ENCODE measurements at places on chromosomes 1 and 21.

- DNase-seq, result no peak
Measured at GRCh38 chr1:164770131-164770529, 211.1 kb downstream of the PBX1 start.

GRCh38 chr1:53280496-53280895, 42.2 kb upstream of the MAGOH start:
- no peak for DNase-seq

- DNase-seq, result peak; percentile 50
Measured at GRCh38 chr1:36089393-36090121, 865 bp downstream of the ADPRS start.

DNA sequence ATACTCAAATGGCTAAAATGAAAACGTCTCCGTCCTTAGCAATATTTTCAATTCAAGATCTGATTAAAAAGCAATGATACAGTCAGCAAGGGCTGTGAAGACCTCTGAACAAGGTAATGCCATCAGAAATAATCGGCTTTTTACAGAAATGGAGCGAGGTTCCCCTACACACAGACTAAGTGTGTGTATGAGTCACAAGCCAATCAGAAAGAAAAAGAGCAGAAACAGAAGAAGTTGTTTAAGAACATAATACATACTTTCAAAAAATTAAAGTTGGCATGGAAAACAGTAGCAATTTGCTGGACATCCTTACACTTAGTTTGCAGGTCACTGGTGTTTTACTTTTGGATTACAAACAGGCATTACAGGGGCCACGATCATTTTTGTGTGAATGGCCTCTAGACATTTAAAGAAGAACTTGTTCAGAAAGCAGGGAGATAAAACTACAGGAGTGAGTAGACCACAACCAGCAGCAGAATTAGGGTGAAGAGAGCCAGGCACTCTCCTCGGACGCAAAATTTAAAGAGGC, 350.0 kb upstream of the RUNX1 start:
- DNase-seq, result no peak

- no peak for DNase-seq
Measured at GRCh38 chr1:75980972-75981897, 49.0 kb upstream of the ASB17 start.

DNA sequence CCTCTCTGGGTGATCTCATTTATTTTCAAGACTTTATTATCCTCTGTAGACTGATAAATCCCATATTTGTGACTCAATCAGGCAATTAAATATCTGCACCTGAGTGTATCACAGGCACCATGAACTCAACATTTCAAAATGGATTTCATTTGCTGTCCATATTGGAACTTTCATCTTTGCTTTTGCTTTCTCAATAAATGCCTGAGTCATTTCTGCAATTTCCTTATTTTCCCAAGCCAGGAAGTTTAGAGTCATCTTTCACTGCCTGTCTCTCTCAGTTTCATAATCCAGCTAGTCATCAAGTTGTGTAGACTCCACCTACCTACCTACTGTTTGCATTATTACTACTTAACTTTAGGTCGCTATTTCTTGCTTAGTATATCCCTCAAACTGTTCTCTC, 540.9 kb downstream of the LMO4 start:
- peak; percentile 3 for DNase-seq

- no peak for DNase-seq
Measured at GRCh38 chr1:33182896-33183295, 1.1 kb upstream of the TRIM62 start.

GRCh38 chr1:83103341-83103740, 895.6 kb downstream of the TTLL7 start:
- DNase-seq, result no peak

- DNase-seq, result no peak
Measured at GRCh38 chr1:30184393-30185141, 538.8 kb downstream of the MATN1 start.

- no peak for DNase-seq
Measured at GRCh38 chr1:31837451-31838158, 21.8 kb upstream of the SPOCD1 start.

- DNase-seq, result peak; percentile 31
Measured at GRCh38 chr1:25564777-25565574, 21.6 kb downstream of the LDLRAP1 start.

- no peak for DNase-seq
Measured at GRCh38 chr1:37533317-37534093, 18.9 kb upstream of the MEAF6 start.

GRCh38 chr1:36115931-36116330, 9.1 kb downstream of the COL8A2 start:
- DNase-seq, result no peak

GRCh38 chr1:115135681-115136080, 46.4 kb upstream of the TSPAN2 start:
- DNase-seq, result no peak

DNA sequence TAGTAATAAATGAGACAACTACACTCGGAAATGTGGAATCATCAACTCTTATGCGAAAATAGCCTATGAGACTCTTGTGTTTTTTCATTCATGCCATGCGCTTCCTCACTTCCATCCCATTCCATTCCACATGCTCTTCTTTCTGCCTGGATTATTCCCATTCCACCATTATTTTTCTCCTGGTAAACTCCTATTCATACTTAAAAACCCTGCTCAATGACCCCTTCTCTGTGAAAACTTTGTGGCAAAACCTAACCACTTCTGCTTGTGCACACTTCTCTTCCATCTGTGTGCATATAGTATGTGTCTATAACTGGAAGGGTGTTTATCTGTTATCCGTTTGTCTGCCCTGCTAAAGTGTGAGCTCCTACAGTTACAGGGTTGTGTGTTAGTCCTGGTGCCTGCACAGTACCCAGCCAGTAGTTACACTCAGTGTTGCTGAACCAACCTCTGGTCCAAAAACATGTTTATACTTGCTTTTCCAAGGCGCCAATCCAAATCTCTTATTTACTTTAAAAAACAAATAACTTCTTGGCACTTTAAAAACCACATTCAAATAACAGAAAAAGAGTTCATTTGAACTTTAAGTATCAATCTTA, 10.7 kb downstream of the EPHX1 start:
- DNase-seq, result no peak

GRCh38 chr1:19436716-19437476, 48.4 kb downstream of the CAPZB start:
- DNase-seq, result peak; percentile 18

- DNase-seq, result no peak
Measured at GRCh38 chr1:2108877-2109580, 58.8 kb downstream of the PRKCZ start.

GRCh38 chr1:3029991-3030662, 8.9 kb downstream of the ACTRT2 start:
- no peak for DNase-seq

DNA sequence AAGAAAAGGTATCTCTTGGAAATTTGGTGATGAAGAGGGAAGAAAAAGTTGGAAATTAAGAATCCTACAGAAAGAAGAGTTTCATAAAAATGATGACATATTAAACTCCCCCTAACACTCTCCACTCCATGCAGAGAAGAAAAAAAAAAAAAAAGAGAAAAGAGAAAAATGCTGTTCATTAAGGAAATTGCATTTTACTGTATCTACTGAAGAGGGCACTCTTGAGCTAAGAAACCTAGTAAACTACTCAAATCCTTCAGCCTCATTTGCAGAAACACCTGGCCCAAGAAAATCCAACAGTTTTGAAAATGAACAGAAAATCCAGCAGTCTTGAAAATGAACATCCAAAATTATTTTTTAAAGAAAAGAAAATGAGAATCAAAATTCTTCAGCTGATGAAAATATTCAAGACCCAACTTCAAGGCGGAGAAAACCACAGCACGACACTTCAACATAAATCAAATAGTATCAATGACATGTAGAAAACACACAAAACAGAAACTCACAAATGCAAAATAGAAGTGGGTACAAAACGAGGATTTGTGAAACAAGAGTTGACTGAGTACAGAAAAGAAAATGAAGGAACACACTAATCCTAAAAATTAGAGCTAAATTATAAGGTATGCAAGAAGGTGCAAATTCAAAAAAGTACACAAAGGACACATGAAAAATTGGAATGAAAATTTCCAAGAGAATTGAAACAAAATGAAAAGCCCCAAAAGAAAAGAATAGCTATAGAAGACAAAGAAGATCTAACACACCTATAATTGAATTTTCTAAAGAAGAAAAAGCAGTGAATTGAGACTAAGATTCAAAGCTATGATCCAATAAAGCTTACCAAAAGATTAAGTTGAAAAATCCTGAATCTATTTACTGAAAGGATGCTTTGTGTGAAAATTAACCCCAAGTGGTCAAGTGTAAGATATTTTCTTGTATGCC, 73.2 kb upstream of the DNAJC6 start:
- DNase-seq, result peak; percentile 49

- no peak for DNase-seq
Measured at GRCh38 chr1:25431955-25432719, 1.4 kb downstream of the MACO1 start.

- DNase-seq, result no peak
Measured at GRCh38 chr1:174040387-174040786, 18.2 kb upstream of the RC3H1 start.

DNA sequence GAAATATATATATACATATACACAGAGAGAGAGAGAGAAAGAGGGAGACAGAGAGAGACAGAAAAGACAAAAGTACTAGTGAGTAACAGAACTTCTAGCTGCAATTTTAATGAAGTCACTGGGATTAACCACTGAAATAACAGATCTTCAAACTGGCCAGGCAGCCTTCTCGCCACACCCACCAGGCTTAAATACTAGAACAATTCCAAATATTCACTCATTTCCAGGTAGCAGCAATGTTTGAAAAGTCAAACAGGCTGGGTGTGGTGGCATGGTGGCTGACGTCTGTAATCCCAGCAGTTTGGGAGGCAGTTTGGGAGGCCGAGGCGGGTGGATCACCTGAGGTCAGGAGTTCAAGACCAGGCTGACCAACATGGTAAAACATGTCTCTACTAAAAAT, 5.2 kb downstream of the PRDX1 start:
- no peak for DNase-seq

DNA sequence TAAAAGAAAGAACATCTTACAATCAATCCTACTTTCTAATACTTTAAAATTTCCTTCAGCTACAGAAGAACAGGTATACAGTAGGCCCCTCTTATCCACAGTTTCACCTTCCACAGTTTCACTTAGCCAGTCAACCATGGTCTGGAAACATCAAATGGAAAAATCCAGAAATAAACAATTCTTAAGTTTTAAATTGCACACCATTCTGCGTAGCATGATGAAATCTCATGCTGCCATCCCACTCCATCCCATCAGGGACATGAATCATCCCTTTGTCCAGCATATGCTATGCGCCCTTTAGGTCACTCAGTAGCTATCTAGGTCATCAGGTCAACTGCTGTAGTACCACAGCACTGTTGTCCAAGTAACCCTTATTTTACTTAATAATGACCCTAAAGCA, 67.7 kb downstream of the HSF2BP start:
- DNase-seq, result no peak

- DNase-seq, result no peak
Measured at GRCh38 chr1:15260418-15261154, 13.6 kb downstream of the FHAD1 start.

DNA sequence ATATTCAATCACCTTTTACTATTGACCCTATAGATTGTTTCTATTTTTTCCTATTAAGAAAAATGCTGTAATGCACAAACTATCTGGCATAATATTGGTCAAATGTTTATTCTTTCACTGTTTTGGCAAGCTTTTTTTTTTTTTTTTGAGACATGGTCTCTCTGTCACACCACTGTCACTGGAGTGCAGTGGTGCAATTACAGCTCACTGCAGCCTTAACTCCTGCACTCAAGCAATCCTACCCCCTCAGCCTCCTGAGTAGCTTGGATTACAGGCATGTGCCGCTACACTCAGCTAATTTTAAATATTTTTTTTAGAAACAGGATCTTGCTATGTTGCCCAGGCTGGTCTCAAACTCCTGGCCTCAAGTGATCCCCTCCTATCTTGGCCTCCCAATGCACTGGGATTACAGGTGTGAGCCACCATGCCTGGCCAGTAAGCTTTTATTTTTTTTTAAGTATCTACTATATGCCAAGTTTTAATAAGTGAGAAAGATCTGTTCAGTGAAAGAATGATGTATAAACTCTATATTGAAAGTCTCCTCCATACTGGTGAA, 3.4 kb downstream of the CDC7 start:
- no peak for DNase-seq

DNA sequence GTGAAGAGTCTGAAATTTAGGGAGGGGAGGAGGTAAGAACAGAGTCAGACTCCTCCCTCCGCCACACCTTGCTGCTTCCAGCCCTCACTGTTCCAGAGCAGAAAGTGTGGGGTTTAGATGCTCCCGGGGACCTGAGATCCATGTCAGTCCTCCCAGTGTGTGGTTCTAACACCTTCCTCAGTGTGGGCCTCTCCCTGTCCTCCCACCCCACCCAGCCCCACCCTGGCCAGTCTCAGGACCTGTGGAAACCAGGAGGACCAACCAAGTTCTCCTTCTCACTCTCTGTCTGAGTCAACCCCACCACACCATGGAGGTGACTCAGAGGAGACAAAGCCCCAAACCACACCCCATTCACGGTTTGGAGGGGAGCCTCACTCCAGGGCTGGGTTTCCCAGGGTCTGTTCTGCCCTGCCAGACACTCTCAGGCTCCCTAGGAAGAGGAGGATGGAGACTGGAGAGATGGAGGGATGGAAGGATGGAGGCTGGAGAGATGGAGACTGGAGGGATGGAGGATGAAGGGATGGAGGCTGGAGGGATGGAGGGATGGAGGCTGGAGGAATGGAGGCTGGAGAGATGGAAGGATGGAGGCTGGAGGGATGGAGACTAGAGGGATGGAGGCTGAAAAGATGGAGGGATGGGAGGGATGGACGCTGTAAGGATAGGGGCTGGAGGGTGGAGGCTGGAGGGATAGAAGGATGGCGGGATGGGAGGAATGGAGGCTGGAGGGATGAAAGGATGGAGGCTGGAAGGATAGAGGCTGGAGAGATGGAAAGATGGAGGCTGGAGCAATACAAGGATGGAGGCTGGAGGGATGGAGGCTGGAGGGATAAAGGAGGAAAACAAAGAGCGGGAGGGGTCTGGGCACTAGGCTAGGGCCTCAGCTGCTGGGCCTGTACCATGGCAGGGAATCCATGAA, 100.9 kb upstream of the RUNX3 start:
- peak; percentile 73 for DNase-seq

- DNase-seq, result no peak
Measured at GRCh38 chr1:235013512-235013911, 115.1 kb downstream of the TOMM20 start.

Measured in CD4-positive, alpha-beta T cell treated with Interferon alpha-2 for 1 hour (primary cell).